ENCODE measurements at places on chromosomes 4 and X.

DNA sequence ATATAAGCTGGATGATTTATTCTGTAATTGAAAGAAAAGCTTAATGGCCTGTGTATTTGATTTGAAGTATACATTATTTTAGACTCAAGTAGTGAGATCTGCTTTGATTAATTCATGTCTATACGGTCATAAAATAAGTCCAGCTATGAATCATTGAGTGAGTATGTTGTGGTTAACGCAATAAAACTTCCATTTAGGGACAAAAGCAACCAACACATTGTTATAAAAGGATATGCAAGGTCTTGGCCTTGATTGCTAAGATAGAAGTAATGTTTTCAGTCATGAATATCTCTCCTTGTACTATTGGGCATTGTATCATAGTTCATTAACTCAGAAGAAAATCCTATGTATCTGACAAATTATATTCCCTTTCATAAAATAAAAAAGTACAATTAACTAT lies 162.1 kb downstream of the EPHA5 start:
- DNase-seq = no peak

DNA sequence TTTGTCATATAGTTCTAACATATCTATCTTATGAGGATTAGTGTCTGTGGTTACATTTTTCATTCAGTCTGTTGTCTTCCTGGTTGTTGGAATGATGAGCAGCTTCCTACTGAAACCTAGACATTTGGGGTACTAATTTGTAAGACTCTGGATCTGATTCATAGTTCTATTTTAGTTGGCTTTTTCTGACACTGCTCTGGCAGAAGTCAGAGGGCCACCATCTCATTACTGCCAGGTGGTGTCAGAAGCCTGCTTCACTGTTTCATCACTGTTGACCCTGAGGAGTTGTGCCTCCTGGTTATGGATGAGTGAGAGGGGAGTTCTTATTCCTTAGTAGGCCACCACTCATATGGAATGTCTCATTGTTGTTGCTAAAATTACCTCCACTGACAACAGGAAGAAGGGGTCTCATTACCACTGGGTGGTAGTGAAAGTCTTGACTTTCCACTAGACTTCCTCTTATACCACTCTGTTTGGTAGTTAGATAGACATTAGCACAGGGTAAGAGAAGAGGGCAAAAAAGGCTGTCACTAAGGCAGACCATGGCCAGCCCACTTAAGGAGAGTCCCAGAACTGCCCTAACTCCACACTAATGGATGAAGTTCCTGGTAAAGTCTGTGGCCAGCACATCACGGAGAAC lies 395.2 kb downstream of the SPOCK3 start:
- DNase-seq = no peak

GRCh38 chr4:145316897-145317574 lies 136.6 kb upstream of the OTUD4 start:
- no peak for DNase-seq

GRCh38 chr4:27574743-27575142 lies 714.1 kb downstream of the STIM2 start:
- DNase-seq = no peak

DNA sequence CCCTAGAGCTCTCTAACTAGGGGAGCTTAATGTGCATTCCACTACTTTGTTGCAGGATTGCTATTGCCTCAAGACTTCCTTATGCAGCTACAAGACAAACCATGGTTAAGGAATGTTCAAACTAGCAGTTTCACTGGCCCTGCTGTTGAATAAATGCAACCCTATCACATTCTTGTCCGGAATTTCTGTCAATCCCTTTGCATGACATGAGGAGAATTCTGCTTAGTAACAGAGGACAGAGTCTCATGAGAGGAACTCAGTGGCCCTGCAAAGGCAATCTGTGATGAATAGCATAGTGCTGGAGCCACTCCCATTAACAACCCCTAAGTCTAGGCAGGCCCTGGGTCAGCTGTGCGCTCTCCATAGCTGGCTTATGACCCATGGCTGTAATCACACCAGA lies 30.7 kb upstream of the SGMS2 start:
- no peak for DNase-seq

- DNase-seq = no peak
These were observed 163.1 kb downstream of the ARAP2 start for GRCh38 chr4:36081185-36081584.

DNA sequence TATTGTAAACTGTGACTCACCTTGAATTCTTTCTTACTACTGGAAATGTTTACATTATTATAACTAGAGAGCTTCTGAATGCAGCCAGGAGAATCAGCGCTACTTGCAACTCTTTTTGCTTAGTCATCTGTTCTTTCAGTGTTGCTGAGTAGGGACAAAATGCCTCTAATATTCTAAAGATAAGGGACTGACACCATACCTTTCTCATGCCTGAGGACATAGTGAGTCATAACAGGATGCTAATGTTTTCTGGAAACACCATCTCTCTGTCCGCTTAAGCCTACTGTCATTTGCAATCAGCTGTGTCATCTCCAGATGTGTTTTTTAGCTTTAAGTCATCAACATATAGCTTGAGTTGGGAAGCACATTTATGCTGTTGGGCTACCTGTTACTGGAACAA lies 108.3 kb downstream of the QRFPR start:
- DNase-seq = peak; percentile 74

GRCh38 chrX:121151293-121151692 lies 103.9 kb downstream of the GLUD2 start:
- DNase-seq = no peak

GRCh38 chrX:153598541-153599191 lies at the start of gene CCNQ:
Gene CCNQ (minus strand): TSS chrX:153599139. CDS start chrX:153599073, 66 bp downstream.
- DNase-seq = peak; percentile 11

GRCh38 chrX:37047776-37048175 lies 39.6 kb downstream of the FAM47C start:
- no peak for DNase-seq

DNA sequence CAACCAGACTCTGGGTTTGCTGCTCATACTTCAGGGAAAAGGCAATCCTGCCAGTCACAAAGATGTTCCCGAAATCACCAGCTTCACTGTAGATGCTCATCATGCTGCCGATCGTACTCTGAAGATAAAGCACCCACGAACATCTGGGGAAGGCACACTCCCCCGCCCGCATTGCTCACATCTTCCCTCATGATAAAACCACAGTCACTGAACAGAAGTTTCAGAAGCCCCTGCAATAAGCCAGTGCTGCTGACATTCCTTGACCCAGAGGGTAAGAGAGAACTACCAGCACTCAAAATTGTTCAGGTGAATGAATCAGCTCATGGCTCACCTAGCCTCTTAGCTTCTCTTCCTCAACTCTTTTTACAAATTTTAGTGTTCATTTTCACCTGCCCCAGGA lies 43.1 kb downstream of the SRPX2 start:
- no peak for DNase-seq

DNA sequence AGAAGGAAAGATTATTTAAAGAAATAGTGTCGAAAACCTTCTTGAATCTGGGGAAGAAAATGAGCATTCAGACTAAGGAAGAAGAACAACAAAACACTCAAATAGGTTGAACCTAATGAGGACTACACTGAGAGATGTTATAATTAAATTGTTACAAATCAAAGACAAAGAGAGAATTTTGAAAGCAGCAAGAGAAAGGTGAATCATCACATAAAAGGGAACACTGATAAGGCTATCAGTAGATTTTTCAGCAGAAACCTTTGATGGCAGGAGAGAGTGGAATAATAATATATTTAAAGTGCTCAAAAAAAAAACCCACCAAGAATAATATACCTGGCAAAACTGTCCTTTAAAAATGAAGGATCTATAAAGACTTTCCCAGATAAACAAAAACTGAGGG lies 114.9 kb downstream of the AREG start:
- no peak for DNase-seq

DNA sequence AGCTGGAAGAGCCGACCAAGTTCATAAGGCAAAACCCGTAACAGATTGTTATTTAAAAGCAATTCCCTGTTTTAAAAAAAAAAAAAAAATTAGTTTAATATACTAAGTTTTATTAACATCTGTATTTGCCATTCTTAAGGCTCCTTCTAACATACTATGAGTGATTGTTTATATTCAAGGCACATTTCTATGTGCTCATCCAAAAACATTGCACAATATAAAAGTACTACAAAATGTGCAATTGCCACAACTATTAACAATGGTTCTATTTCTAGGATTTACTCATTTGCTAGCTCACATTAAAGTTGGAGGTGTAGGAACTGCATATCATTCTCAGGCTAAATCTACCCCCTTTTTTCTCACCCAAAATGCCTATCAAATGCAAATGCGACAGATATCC lies 46.1 kb downstream of the CNOT6L start:
- DNase-seq = no peak

- no peak for DNase-seq
These were observed 20.7 kb upstream of the CTSO start for GRCh38 chr4:155974476-155974749.

GRCh38 chrX:10525381-10526120 lies 94.8 kb downstream of the MID1 start:
- no peak for DNase-seq

GRCh38 chr4:144799486-144799885 lies 153.5 kb downstream of the HHIP start:
- DNase-seq = no peak

DNA sequence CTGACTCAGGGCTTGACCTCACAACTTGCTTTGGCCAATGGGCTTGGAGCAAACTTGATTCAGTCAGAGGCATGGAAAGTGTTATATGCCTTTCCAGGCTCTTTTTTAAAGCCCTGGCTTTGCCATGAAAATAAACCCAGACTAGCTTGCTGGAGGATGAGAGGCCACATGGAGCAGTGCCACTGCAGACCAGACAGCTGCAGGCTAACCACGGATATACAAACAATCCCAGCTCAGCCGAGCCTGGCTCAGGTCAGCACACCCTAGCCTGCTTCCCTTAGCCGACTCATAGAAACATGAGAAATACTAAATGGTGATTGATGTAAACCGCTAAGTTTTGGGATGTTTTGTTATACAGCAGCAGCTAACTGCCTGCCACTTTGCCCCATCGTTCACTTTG lies 345.1 kb downstream of the ARHGAP10 start:
- DNase-seq = no peak

GRCh38 chr4:42541647-42542046 lies 115.3 kb downstream of the ATP8A1 start:
- no peak for DNase-seq

GRCh38 chr4:127604949-127605709 lies 27.6 kb upstream of the INTU start:
- DNase-seq = peak; percentile 22

DNA sequence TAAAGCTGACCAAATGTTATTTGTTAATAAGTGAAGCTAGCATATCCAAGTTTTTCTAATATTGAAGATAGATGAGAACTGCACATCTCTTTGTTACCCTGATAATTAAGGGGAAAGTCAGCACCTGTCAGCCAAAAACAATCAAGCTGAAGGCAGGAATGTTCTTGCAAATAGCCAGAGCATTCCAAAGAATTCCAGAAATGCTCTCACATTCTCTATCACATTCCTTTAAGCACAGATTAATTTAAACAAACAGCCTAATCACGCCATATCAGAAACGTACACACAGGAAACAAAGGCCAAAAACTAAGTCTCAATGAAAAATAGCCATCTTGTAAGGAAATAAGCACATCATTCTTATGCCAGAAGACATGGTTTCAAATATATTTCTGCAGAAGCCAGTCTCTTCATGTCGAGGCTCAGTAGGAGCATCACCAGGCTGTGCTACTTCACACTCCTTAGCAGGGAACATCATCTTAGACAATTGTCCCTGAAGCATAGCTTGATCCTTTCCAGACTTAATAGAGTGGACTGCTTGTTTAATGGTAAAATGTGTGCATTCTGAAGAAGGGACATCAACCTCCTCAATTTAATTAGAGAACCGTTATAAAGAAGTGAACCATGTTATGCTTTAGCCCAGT lies 252.9 kb upstream of the TTC29 start:
- no peak for DNase-seq

GRCh38 chr4:108622022-108622421 lies 1.6 kb downstream of the RPL34 start:
- DNase-seq = no peak

DNA sequence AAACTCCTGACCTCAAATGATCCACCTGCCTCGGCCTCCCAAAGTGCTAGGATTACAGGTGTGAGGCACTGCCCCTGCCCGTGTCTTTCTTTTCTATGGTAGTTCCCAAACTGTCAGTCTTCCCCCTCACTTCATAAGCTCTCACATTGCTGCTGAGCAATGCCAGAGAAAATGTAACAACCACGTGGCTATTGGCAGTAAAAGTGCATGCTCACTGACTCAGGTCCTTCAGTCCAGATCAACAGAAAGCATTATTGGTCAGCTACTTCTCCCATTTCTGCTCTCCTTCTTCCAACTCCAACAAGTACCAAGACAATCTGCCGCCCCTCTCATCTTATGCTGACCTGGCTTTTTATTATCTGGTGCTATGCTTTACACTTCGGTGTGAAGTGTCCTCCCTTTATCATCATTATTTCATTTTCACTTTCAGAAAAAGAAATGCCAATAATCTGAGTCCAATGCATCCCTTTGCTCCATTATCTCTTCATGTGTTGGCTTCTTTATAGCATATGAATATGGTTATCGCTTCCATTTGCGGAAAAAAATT lies 133.8 kb upstream of the UGT8 start:
- no peak for DNase-seq

- DNase-seq = no peak
These were observed 86.5 kb upstream of the RPL34 start for GRCh38 chr4:108533876-108534275.

DNA sequence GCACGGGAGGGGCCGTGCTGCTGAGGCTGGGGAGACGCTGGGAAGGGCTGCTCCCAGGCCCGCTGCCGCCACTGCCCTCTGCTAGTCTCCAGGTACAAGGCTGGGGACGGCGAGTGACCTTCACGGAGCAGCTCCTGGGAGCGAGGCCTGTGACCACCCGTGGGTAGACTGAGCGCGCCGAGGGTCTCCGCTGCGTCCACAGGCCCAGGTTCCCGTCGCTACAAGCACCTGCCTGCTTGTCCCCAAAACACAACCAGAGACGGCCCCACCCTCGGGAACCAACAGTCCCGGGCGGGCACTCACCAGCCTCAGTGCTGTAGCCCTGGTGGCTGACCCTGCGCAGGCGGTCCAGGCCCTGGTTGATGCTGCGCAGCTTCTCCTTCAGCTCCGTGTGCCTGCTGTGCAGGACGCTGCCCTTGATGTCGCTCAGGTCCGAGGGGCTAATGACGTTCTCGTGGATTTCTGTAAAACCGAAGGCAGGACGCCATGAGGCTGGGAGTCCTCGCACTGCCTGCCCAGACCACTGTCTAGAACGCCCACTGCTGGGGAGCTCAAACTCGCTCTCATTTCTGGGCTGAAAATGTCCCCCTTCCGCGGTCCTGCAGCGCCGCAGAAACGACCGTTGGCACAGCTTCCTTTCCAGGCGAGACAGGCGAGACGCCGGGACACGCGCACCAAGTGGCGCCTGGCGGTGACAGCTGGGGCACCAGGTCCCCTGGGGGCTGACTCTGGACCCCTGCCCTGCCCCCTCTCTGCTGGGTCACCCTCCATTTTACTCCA lies 14.3 kb downstream of the LRPAP1 start:
- no peak for DNase-seq

GRCh38 chr4:973431-974397 lies at the start of gene DGKQ:
Gene DGKQ (minus strand): TSS chr4:973569. CDS start chr4:973482, 87 bp downstream.
- peak; percentile 80 for DNase-seq

DNA sequence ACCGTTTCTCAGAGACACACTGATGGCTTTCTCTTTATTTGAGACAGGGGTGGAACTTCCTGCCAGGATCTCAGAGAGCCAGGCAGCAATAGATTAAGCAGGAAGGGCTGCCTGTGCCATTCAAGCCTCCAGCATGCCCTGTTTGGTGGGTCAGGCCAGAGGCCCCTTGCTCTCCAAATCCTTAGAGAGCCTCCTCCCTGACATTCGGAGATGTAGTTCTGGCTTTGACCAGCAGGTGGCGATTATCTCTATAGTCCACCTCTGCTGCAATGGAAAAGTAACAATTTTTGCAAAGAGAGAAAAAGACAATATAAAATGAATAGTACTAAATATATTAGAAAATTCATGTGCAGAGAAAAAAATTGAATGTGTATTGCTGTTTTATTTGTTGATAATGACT lies 93.9 kb downstream of the NXF2B start:
- DNase-seq = peak; percentile 38
